Activated CD8-positive, alpha-beta T cell treated with anti-CD3 and anti-CD28 coated beads for 36 hours (primary cell): ENCODE measurements at places on chromosomes 2 and 18.
A peak's percentile ranks its signal among the peaks of the same experiment; 100 is the strongest.

- no peak for DNase-seq
Observed at GRCh38 chr18:59990121-59990823, 90.5 kb downstream of the PMAIP1 start.

- no peak for DNase-seq
Observed at GRCh38 chr2:86201671-86202335, 2.5 kb downstream of the MRPL35 start.

GRCh38 chr2:73956218-73956865, 28.4 kb upstream of the TET3 start:
- no peak for DNase-seq

- no peak for DNase-seq
Observed at GRCh38 chr2:49241991-49242390, 87.7 kb upstream of the FSHR start.

DNA sequence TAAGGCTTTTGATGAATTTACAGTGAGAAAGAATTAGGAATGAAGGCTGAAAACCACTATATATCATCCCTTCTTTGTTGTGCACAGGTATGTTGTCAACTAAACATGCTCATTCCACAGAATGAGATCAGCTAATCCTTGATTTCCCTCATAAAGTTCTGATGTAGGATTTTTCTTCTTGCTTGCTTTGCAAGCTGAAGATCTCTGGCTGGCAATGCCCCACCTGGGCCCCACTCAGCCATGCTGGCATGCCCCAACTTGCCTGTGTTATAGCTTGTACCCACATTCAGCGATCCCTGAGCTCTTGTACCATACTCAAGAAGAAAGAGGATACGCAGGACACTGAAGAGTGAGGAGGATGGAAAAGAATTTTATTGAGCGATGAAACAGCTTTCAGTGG, 18.0 kb upstream of the SERPINB11 start:
- no peak for DNase-seq

- DNase-seq = no peak
Observed at GRCh38 chr18:10006311-10006893, 92.6 kb downstream of the VAPA start.

GRCh38 chr2:134327367-134327766, 73.5 kb downstream of the MGAT5 start:
- DNase-seq = no peak

DNA sequence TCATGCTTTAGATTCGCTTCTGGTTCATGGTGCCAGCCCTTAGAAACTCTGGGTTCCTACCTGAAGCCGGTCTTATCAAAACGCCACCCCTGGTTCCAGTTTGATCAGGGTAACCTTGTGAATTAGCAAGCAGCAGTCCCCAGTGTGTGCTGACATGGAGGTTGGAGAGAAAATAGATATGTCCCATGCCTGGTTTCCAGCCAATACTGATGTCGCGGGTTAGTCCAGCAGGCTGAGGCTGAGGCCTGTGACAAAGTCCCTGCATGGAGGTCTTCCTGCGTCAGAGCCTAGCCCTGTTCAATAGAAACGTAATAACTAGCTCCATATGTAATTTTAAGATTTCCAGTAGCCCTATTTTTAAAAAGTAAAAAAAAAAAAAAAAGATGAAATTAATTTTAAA, 28.2 kb downstream of the LPIN1 start:
- DNase-seq = no peak

- no peak for DNase-seq
Observed at GRCh38 chr2:104840893-104841585, 12.9 kb upstream of the POU3F3 start.

GRCh38 chr2:70789304-70790135, 923 bp downstream of the FIGLA start:
- peak; percentile 87 for DNase-seq
